ENCODE measurements at places on chromosomes 16 and 17.

GRCh38 chr16:87850009-87851006, 19.0 kb downstream of the SLC7A5 start:
- DNase-seq: peak; percentile 32

- no peak for DNase-seq
Observed at GRCh38 chr16:70635336-70636016, 10.9 kb upstream of the IL34 start.

DNA sequence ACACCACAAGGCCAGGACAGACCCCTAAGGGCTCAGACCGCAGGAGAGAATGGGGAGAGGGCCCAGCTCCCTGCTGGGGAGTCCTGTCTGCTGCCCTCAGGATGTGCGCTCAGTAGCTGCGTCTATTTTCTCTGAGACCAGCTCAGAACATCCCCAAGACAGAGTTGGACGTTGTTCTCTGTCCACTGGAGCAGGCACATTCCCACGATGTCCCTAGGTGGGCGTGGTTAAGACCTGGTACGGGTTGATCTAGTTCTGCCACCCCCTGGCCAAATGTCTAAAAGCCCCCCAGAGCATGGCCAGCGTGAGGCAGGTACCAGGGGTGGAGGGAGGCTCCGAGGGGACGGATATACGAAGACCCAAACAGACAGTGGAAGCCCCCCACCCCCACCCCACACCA, 842 bp upstream of the CALB2 start:
- DNase-seq: no peak

DNA sequence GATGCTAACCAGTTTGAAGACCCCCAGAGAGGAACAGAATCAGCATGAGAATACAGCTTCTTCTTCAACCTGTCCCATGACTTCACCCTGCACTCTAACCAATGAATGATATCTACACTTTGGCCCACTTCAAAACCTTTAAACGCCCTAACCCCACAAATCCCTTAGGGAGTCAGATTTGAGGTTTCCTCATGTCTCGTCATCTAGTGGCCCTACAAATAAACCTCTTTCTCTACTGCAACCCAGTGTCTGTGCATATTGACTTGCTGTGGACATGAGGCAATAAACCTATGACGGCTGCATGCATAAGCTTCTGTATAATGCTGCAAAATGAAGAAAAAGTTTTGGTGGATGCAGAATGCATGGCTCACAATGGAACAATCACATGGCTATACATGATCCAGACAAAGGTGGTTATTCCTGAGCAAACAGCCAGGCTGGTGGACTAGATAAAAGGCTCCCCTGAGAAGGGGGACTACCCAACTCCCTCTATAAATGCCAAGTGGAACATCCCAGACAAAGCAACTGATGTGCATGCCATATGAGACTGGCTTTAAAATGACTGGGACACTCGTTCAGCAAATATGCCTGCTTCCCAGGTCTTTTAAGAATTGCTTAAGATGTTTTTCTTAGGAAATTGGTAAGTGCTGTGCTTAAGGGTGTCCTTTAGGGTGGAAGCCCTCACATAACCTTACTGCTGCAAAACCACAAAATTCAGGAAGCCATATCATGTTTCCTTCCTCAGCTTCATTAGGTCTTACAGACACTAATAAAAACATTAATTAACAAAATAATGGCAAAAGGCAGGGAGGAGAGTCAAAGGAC, 12.2 kb downstream of the N4BP1 start:
- DNase-seq: no peak

DNA sequence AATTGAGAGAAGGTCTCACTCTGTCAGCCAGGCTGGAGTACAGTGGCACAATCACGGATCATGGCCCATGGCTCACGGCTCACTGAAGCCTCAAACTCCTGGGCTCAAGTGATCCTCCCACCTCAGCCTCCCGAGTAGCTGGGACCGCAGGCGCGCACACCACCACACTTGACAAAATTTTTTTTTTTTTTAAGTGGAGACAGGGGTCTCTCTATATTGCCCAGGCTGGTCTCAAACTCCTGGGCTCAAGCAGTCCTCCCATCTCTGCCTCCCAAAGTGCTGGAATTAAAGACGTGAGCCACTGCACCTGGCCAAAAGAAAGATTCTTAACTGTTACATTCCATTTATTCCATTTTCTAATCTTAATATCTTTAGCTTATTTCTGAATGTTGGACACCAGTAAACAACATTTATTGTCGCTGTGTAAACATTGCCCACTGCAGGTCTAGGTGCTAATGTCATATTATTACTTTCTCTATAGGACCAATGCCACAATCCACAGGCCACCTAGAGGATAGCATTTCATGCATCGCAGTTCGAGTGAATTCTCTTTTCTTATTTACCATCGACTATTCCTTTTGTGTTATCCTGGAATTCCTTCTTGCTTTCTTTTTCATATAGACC, 123.7 kb downstream of the PITPNC1 start:
- no peak for DNase-seq

- no peak for DNase-seq
Observed at GRCh38 chr16:86410529-86410928, 99.8 kb upstream of the FOXF1 start.
